Suppressor macrophage (primary cell): ENCODE measurements at places on chromosomes 6 and 20.

DNA sequence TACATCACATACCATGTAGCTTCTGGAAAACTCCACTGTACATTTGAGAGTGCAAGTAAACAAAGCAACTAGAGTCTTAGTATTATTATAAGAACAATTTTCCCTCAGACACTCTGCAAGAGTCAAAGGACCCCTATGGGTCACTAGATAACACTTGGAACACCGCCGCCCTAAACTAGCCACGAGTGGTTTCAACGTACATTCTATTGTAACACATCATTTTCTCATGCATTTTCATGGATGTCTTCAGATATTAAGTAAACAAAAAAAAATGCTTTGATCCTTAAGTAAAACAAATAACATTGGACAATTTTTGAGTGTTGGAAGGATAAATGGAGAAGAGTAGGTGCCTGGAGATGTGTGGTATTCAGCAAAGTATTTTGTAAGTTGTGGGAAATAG lies 3.2 kb upstream of the RNF146 start:
- DNase-seq = no peak

GRCh38 chr20:39282619-39283092 lies 320.5 kb downstream of the DHX35 start:
- DNase-seq = no peak

DNA sequence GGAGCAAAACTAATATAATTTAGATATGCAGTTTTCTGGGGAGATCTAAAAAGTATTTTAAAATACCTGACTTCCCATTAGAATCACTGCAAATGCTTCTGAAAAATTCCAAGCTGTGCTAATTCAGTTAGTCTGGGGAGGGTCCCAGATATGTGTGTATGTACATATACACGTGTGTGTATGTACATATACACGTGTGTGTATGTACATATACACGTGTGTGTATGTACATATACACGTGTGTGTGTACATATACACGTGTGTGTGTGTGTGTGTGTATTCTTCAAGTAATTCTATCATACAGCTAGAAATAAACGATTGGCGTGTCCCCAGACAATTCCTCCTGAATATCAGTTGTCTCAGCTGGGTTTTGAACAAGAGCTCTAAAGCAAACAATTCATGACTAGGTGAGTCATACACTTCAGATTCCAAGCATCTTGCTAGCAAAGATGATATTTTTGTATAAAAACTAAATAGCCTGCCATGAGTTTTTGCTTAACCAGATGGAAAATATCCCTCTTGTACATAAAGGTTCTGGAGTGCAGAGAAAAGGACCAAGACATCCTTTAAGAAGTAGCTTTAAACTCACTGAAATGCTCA lies 58.2 kb downstream of the SPACA1 start:
- DNase-seq = no peak

DNA sequence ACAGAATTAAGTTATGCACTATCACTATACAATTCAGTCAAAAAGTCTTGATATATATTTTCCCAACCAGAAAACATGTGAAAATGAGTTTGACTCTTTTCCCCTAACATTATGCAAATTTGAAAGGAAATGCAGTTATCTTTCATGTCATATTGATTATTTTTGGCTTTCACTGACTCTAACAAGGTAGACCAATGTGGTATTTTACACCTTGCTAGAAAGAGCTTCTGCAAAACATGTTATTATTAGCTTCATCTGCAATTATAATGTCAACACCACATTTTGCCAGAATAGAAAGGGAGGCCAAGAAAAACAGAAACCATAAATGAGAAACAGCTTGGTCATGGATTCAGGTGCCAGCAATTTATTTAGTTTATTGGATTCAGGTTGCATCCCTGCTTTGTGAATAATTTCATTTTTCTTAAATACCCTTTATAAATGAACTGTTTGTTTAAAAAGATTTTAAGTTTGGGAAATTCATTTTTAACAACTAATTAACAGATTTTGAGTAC lies 226.1 kb upstream of the GJE1 start:
- no peak for DNase-seq

DNA sequence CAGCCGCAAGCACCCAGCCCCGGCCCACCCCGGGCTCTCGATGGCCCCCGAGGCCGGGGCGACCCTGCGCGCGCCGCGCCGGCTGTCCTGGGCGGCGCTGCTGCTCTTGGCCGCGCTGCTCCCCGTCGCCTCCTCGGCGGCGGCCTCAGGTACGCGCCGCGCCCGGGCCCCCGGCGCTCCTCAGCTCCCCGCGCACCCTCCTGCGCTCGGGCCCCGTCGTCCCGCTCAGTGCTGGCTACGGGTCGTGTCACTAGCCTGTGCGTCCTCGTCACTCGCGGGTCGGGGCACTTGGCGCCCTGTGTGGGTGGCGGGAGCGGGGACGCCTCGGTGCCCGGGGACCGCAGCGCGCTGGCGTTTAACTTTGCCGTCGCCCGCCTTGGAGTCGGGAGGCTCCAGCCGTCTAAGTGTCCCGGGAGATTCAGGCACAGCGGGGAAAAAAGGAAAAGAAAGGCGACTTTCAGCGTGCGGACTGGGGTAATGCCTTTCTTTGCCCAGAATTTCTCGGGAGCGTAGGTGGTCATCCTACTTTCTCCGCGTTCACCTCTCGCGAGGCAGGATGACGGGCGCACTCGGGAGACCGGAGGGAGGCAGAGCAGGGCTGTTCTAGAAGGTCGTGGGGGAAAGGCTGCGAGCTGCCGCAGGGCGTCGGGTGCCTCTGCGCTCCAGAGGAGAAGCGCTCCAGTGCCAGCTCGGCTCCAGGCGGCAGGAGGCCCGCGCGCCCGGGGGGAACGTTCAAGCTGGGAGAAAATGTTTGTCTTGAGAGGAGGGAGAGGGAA lies 545 bp downstream of the FNDC1 start:
- DNase-seq = peak; percentile 22

- DNase-seq = no peak
Measured at GRCh38 chr6:106442395-106442794, 81.9 kb downstream of the CRYBG1 start.

- peak; percentile 11 for DNase-seq
Measured at GRCh38 chr6:166567107-166567506, 19.4 kb downstream of the RAMACL start.

DNA sequence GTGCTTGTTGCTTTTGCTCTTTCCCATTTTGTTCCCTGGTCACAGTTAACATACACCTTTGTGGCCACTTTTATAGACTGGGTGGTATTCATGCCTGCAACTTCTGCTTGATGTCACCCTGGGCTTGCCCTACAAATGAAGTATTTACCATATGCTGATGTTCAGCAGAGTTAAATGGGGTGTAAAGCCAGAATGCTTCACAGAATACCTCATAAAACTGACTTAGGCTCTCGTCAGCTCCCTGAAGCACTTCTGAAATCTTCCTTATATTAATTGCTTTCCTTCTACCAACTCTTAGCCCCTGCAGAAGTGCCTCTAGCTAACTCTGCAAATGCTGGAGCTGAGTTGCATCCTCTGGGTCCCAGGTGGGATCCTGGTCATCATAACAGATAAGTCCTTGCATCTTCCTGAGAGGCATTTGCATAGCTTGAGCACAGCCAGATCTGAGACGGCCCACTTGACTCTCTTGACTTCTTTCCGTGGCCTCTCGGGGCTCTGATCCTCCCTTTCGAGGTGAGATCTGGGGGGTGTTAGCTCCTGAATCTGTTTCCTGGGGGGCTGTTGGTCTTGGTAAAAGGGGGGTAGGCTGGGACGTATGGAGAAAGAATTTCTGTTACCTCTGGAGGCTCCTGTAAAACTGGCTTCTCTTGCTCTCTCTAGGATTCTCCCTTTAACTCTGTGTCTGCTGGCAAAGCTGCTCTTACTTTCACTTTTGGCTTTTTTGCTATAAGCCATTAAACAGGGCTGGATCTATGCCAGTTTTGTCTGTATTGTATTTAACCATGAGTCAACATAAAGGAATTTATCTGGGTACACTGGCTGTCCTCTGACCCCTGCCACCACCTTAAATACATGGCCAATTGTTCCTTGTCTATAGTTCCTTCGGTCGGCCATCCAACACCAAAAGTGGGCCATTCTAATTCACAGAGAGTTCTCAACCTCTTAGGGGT lies 223.0 kb upstream of the SYNCRIP start:
- no peak for DNase-seq

- DNase-seq = no peak
Measured at GRCh38 chr6:14934013-14934412, 311.9 kb upstream of the JARID2 start.

GRCh38 chr20:49344975-49345374 lies 67.1 kb upstream of the ZNFX1 start:
- no peak for DNase-seq

DNA sequence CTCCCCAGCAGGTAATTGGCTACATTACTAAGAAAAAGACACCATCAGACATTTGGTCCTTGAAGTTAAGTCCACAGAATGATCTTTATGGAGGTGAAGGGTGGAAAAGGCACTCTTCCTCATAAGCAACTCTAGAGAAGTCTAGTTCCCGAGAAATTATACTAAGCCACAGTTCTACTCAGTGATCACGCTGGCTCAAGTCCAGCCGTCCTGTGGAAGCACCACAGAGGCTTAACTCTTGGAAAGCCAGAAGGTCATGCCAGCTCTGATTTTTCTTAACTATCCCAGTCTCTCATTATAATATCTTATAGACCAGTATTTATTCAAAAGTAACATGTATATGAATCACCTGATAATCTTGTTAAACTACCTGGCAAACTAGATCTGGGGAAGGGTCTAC lies 258.5 kb downstream of the EYA4 start:
- DNase-seq = no peak

DNA sequence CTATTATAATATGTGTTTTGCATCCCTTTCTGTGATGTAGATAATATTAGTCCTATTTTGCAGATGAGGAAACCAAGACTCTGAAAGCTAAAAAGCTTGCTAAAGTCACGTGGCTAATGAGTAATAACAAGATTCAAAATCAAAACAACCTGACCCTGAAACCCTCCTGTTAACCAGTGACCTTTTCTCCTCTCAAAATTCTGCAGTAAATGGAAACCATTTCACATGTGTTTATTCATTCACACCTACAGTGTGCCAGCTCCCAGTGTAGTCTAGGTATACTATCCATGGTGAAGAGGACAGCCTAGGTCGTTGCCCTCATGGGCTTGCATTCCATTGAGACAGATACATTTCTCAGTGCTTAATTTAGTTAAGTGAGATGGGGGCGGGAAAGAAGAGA lies 30.6 kb upstream of the PHACTR2 start:
- DNase-seq = no peak

DNA sequence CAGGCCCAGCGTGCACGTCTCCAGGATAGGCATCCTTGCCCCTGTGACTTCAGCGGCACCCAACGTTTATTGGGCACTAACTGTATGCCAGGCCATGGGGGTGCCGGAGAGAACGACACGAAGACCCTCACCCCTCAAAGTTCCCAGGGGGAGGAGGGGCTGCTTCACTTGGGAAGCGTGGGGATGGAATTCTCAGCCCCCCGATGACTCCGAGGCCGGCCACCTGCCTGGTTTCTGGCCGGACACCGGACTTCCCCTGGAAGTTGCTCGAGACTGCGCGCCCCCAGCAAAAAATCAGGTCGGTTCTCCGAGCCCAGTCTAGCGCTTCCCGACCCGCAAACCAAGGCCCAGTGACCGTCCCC lies 275 bp upstream of the MAVS start:
- DNase-seq = no peak

- no peak for DNase-seq
Measured at GRCh38 chr20:63529861-63530787, 7.1 kb downstream of the PTK6 start.
